HTR-8/SVneo (cell line): ENCODE measurements at places on chromosomes 5 and 9.

DNA sequence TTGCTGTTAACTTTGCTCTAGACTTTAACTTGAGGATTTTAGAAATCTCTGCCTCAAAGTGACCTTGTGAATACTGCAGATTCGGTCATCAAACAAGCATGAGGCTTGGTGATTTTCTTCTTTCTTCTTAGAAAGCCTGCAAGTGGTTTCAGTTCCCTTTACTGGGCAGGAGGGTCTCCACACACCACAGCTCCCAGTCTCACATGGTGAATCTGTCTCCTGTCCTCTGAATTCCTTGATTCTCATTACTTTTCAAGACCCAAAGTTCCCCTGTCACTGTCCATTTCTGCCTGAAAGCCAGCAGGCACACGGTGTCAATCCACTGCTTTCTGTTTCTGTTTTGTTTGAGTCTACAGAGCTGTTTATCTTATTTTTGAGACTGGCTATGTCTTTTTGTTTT, 14.1 kb downstream of the HSPB3 start:
- DNase-seq = no peak

GRCh38 chr5:89064054-89064453, 181.1 kb upstream of the MEF2C start:
- no peak for DNase-seq

DNA sequence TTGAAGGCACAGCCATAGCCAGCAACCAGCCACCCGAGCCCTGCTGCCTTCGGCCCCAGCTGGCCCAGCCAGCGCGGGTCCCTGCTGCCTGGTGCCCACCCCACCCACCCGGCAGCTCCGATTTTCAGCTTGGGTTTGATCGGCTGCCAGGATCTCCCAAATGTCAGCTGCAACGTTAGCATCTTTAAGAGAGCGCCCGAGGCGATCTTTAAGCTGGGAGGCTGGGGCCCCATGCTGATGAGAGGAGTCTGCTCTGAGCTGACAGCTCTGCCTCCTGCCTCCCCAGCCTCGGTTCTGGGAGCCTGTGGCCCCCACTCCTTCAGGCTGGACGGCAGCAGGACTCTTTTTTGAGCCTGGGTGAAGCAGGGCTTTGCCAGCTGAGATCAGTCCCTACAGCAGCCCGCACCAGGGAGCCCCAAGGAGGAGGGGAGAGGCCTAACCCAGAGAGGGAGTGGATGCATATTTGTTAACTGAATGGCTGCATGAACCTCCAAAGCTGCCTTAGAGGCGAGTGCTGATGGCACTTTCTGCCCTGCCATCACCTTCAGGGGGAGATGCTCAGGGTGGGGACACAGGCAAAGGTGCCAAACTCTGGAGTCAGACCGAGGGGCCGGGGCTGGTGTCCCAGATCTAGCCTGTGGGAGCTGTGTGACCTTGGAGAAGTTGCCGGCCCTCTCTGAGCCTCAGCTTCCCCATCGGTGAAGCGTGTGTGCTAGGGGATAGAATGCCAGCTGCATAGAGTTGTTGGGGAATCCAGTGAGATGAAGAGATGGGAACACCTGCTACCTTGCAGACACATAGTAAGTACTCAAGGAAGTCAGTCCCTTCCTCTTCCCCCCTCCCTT, 165.5 kb downstream of the C9orf50 start:
- DNase-seq = no peak

DNA sequence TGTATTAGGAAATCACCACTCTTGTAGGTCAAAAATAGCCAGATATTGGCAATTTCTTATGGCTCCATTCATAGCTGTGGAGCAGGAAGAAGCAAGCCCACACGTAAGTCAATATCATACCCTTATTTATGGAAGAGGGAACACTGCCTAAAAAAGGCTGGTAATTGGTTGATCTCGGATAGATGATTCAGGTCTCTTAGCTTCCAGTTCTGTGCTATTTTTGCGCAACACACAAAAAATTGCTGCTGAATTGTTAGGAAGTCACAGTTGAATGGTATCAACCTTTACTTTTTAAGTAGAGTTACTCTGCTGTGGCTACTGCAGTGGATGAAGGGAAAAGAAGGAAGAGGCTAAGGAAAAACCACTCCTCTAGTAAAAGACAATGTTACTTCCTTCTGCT, 168.8 kb downstream of the ARHGAP26 start:
- DNase-seq = no peak

- DNase-seq = no peak
Measured at GRCh38 chr9:85858056-85858750, 82.7 kb upstream of the NAA35 start.

- DNase-seq = no peak
Measured at GRCh38 chr5:32745317-32745716, 34.2 kb downstream of the NPR3 start.

GRCh38 chr9:137349471-137350033, 47.5 kb upstream of the NRARP start:
- DNase-seq = no peak

- DNase-seq = no peak
Measured at GRCh38 chr9:76944011-76944410, 38.1 kb upstream of the PRUNE2 start.

- DNase-seq = peak; percentile 59
Measured at GRCh38 chr5:74919487-74919886, 53.3 kb upstream of the FAM169A start.

DNA sequence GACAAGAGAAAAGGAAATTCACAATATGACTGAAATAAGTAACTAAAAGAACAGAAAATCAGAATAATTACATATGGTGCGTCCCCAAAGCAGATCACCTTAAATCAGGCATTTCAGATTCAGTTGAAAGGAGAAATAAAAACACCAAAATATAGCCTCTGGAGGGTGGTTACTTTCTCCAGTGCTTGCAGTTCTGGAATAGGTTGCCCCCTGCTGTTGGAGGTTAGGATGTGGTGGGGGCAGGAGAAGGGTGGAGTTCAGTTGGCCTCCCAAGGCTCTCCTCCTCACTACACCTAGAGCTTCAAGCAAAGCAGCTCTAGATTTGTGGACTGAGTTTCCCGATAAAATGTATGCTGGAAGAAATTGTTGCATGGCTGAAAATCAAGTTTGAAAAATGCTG, 338.2 kb upstream of the TLE4 start:
- no peak for DNase-seq

DNA sequence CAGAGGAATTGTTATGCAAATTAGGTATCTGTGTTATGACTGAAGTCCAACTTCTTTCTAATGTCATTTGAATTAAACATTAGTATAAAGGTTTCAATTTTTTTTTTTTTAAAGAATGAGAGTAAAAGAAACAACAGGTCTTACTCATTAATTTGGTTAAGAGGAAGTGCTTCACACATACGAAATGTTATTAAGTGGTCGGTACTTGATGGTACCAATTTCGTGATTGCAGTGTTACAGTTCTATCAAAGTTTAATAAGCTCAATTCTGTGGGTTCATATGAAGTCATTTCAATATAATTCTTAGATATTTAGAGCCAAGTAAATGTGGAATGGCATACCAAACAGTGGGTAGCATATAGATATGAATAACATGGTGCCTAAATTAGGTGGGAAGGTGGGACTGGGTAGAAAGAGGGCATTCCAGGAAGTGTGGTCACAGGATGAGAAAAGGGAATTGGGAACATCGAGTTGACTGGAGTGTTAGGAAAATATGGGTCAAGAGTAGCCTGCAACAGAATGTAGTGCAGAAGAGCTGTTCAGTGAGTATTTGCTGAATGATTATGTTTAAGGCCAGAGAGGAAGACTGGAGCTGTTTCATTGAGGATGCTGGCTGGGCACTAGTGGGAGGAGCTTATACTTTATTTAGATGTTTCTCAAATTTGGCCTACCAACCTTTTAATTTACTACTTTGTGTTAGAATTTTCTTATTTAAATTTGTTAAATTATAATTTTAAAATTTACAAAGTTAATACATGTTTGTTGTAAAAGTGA, 34.1 kb upstream of the DHFR start:
- no peak for DNase-seq

DNA sequence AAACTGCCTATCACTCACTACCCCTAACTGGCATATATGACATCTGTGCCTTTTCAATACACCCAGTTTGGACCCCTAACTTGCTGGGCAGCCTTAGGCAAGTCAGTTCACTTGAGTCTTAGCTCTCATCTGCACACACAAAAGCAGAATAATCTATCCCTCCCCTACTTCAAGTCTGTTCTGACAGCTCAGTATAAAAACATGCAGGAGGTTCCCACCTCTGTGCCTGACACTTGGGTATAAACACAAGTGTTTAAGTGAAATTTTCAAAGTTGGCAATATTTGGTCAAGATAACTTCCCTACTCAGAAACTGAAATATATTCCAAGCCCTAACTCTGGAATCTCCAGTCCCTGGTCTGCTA, 12.6 kb downstream of the HNRNPH1 start:
- no peak for DNase-seq

DNA sequence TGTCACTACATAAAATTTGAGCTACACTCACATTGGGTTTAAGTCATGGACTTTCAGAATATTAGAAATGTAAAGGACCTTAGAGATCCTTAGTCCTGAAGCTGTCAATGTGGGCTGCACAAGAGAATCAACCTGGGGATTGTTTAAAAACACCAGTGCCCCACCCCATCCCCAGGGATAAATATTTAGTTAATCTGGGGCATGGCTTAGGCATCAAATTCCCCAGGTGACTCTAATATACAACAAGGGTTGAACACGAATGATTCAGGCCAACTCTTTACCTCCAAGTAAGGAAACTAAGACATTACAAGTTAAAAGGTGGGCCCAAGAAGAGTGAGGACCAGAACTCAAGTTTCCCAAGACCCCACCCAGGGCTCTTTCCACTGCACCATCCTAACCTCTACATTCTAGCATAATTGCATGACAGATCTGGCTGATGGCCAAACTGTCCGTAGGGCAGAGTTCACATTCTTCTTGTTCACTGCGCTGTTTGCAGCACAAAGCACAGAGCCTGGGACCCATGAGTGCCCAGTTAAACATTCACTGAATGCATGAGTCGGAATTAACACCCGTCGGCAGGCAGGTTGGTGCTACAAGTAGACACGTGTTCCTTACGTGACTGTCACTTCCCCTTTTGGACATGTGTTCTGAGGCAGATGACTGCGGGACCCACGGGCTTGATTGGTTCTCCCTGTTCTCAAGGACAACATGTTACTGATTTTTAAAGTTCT, 25.2 kb downstream of the CYFIP2 start:
- no peak for DNase-seq
